ENCODE measurements at places on chromosomes 6 and 20. TPM values are rescaled to one million over a fixed set of nuclear protein-coding genes. Genes with fewer than 3 reads are reported as not detected.
A peak's percentile ranks its signal among the peaks of the same experiment; 100 is the strongest.

Gene OXT
- total RNA-seq: not detected

- peak within 1 kb of the TSS; percentile 86 for H3K4me3 ChIP-seq
- no peaks in the 10 kb centered on the region for H3K36me3 ChIP-seq
- DNase-seq: no peak
- H3K27me3 ChIP-seq: no peaks in the 10 kb centered on the region
- peaks cover 6% of the 10 kb centered on the region for H3K4me1 ChIP-seq
- peak within 1 kb of the TSS; percentile 65 for H3K27ac ChIP-seq
Measured at GRCh38 chr20:33490023-33490933, at the start of gene CBFA2T2. CBFA2T2 (plus strand) TSS chr20:33490096; CDS start chr20:33490268, 172 bp downstream.

- H3K36me3 ChIP-seq: no peaks in the 10 kb centered on the region
- DNase-seq: no peak
- peaks cover 4% of the 10 kb centered on the region for H3K27me3 ChIP-seq
Measured at GRCh38 chr20:4332121-4332860, 316.9 kb upstream of the RNF24 start.

GRCh38 chr20:20343932-20344331 is 24.0 kb upstream of the INSM1 start:
- no peaks in the 10 kb centered on the region for H3K27me3 ChIP-seq
- H3K4me1 ChIP-seq: no peaks in the 10 kb centered on the region
- no peak overlapping the region for H3K27ac ChIP-seq

GRCh38 chr6:147567141-147567805 is 58.8 kb downstream of the SAMD5 start:
- no peaks in the 10 kb centered on the region for H3K4me1 ChIP-seq
- H3K4me3 ChIP-seq: no peak overlapping the region
- no peak for DNase-seq
- no peaks in the 10 kb centered on the region for H3K36me3 ChIP-seq
- no peaks in the 10 kb centered on the region for H3K27me3 ChIP-seq

GRCh38 chr6:140059947-140060346 is 685.5 kb upstream of the CITED2 start:
- no peak for DNase-seq
- H3K27me3 ChIP-seq: peaks cover 5% of the 10 kb centered on the region
- no peaks in the 10 kb centered on the region for H3K4me1 ChIP-seq
- no peak overlapping the region for H3K4me3 ChIP-seq
